Left cardiac atrium (tissue), 4 donors: ENCODE measurements at places on chromosomes 12 and 14.

DNA sequence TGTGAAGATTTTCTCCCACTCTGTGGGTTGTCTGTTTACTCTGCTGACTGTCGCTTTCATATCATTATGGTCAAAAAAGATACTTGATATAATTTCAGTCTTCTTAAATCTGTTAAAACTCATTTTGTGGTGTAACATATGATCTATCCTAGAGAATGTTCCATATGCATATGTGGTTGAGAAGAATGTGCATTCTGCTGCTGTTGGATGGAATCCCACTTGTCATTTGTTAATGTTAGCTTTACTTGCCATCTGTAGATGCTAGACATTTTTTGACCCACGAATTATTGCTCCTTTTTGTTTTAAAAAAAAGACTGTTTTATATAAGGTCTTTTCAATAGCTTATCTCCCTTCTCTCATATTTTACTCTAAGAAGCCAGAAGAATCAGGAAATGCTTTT lies 26.3 kb upstream of the OR5AU1 start:
- no peak for DNase-seq

GRCh38 chr12:68557011-68557730 lies 53.5 kb upstream of the RAP1B start:
- DNase-seq: no peak

GRCh38 chr12:27852742-27853141 lies 72.7 kb upstream of the MANSC4 start:
- no peak for DNase-seq

DNA sequence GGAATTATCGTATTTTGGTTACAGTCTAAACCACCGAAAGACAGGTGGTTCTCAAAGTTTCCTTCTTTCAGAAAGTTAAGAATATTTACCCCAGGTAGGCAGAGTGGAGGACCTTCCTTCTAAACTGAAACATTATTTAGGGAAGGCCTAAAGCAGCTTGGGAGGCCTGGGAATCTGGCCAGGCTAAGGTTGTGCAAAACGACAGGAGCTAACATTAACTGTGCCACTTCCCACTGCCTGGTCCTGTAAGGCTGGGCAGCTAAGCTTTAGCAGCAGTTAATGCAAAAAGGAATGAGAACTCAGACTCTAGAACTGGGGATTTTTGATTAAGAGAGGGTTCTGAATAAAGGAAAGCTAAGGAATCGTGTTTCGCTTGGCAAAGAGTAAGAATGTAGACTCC lies 82.6 kb downstream of the SLCO1A2 start:
- DNase-seq: no peak

GRCh38 chr12:7375145-7375543 lies 68.8 kb downstream of the CD163L1 start:
- no peak for DNase-seq

GRCh38 chr12:111761706-111762105 lies 5.0 kb upstream of the ALDH2 start:
- DNase-seq: no peak

DNA sequence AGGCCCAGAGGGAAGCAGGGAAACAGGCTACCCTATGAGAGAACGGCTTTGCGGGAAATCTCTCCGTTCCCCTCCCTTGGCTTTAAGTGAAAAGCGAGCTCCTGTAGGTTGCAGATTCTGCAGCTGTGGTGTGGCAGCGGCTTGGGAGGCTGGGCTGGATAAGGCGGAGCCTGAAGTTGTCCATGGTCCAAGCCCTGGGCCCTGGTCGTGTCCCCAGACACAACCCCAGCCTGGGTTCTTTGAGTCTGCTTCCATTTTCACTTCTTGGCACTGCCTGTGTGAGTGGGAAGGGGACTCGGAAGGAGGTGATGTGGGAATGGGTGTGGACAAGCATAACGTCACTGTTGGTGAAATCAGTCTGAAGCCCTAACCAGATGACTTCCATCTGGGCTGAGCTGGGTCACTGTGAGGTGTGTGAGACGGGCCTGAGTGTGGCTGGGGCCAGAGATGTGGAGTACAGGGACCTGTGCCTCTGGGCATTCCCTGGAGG lies 43.0 kb upstream of the CTDSP2 start:
- peak; percentile 87 for DNase-seq

DNA sequence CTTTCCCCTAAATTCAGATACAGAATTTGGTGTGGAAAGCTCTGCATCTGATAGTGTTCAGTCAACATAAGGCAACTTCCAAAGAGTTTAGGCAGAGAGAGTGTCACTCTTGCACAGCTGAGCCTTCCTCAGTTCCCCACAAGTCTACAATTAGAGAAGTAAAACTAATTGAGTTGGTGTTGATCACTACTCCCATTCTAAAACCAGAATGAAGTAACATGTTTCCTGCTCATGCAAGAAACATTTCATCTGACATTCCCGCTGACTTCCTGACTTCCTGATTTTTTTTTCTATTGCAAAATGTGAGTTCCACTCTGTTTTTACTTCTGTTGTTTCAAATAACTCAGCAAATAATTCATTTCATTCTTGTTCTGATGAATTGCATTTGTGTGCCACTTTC lies 271.0 kb downstream of the ALG10B start:
- no peak for DNase-seq

- no peak for DNase-seq
Observed at GRCh38 chr12:116076399-116076798, 201.1 kb downstream of the MED13L start.

DNA sequence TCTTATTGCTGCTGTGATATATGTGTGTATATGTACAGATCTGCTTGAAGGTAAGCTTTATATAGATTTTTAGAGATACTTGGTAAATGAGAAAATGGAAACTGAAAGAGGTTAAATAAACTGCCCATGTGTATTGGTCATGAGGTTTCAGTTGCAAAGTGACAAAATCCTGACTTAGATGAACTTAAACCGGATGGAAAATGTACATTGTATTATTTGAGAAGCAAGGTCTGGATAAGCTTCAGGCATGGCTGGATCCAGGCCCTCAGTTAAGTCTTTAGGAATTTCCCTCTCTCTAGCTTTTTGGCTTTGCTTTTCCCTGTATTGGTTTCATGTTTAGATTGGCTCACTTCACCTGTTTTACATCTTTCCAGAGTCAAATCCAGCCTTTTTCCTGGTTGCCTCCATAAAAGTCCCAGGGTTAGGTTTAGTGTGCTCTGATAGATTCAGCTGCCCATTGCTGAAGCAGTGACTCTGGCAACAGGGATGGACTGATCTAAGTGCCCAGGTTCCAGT lies 21.0 kb upstream of the MAP1LC3B2 start:
- DNase-seq: no peak

DNA sequence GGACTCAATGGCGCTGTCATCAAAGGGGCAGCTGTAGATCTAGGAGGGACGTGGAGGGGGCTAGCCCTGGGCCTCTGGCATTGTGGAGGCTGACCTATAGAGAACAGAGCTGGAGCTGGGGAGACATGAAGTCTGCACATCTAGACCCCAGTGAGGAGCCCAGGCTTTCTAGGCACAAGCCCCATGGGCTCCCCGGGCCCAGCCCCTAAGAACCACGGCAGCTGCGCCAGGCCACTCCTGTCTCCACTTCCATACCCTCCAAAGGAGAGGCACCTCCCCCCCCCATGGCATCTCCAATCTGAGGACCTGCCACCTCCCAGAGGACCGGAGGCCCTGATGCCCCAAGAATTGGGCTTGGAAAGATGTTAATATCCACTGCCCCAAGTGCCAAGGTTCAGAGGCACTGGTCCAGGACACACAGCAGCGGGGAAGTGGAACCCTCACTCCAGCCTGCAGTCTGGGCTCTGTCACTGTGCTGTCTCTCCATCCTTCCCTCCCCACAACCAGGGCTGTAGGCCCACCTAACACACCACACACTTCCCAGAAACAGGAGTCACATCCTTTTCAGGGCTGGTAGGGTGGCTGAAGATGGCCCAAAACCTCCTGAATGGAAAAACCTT lies 4.5 kb downstream of the ANKRD9 start:
- no peak for DNase-seq

- DNase-seq: no peak
Observed at GRCh38 chr12:27244689-27245488, 803 bp downstream of the STK38L start.

- DNase-seq: no peak
Observed at GRCh38 chr14:68217791-68218340, 398.3 kb downstream of the RAD51B start.

GRCh38 chr14:72952171-72952570 lies 25.9 kb downstream of the DCAF4 start:
- no peak for DNase-seq

DNA sequence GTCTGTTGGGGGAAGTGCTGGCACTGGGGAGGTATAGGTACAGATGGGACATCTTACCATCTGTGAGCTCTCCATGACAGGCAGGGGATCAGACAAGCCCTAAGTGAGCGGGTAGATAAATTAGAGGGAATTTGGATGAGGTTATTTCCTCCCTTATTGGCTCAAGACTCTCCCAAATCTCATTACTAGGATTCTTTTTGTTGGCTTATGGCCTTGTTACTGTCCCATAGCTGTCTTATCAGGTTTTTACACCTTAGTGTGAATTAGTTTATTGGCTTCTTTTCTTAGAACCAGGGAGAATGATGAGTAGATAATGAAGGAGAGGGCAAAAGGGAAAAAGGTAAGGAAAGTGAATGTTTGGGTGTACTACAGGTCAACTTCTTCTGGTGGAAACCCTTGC lies 191.1 kb upstream of the PRICKLE1 start:
- DNase-seq: no peak

DNA sequence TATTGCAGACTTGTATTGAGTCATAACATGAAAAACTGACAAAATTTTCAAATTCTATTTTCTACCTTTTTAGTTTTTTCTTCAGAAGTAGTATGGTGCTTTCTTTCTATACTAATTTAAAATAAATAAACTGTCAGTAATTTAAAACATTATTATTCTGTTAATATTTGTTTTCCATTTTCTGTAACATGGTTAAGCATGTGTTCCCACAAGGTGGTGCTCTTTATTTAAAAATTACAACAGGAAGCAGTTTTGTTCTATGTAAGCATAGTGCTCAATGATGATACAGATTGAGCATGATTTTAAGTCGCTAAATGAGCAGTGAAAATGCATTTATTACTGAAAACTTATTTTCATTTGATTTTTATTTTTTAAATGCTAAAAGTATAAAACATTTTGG lies 114.6 kb downstream of the PPFIA2 start:
- no peak for DNase-seq

- no peak for DNase-seq
Observed at GRCh38 chr14:60786905-60787304, 52.3 kb downstream of the MNAT1 start.

GRCh38 chr14:64602826-64603225 lies 53.1 kb downstream of the PPP1R36 start:
- DNase-seq: no peak

DNA sequence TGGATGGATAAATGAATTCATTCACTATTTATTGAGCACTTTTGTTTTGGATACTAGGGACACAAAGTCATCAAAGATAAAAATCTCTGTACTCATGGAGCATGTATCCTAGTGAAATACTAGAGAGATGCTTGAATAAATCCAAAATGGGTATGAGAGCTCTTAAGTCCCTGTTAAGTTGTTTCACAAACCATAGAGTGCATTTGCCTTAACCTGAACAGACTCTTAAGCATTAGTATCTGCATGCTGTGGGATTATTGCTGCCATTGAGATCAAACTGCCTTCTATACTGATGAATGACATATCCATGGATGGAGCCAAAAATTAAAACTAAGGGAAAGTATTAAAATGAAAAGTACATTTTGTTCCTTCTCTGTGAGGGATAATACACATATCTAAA lies 206.5 kb upstream of the KRR1 start:
- DNase-seq: no peak

- DNase-seq: no peak
Observed at GRCh38 chr12:52687497-52688385, 7.5 kb upstream of the KRT1 start.

GRCh38 chr14:21990116-21990515 lies 316.5 kb upstream of the OR4E1 start:
- no peak for DNase-seq

- DNase-seq: no peak
Observed at GRCh38 chr12:117316336-117316735, 45.1 kb downstream of the NOS1 start.

DNA sequence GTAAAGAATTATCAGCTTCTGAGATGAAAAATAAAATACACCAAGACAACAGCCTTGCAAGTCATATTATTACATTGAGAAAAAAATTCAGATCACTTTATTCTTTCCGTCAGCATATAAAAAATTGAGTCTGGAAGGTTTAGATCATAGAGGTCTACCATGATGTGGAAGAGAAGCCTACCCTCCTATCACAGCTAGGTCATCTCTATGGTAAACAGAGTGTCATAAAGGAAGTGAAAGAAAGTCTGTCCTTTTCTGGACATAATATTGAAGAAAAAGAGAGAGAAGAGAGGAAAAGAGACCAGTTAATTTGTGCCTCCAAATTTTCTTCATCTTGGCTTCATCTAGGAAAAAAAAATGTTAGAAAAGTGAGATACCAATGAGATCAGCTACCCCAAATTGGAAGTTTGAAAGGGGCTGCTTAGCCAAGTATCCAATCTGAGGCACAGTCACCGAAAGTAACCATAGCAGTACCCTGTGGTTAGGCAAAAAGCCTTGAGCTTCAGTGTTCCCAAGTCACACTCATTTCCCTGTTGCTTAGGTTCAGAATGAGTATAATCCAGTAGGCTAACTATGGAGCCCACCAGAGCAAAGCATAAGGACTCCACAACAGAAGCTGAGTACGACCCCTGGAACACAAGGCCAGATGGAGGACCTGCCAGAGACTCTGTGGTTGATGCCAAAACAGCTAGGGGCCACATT lies 38.1 kb downstream of the DUSP6 start:
- DNase-seq: no peak

DNA sequence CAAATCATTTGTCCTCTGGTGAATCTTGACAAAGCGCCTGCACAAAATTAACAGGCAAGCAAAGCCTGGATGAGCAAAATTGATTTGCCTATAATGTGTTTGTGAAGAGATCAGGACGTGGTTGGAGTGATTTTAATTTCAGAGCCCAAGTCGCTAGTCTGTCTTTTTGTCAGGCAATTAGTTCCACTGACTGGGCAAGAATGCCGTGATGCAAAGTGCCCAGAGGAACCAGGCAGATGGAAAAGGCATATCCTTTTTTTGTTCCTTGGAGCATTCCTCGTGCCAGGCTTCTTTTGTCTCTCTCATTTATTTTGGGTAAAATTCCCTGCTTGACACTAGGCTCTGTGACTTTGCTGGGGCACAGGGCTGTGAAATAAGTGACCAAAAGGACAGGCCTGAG lies 65.9 kb upstream of the CCDC198 start:
- DNase-seq: no peak

DNA sequence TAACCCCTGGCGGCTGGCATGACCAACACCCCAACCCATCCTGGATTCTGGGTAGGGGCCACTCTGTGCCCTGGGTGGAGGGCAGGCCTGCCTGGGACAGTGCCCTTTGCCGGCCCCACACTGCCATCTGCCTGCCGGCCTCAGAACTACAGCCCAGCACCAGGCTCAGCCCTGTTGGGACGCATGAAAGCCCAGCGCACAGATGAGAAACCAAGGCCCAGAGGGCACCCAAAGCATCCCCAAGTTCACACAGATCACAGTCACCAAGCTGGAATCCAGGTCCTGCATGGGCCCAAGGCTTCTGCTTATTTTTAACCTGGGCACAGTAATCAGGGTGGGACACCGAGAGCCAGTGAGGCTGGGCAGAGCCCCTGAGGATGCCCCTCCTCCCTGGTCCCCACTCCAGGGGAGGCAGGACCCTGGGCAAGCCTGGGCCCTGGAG lies 26.2 kb downstream of the RFLNA start:
- DNase-seq: peak; percentile 71

- no peak for DNase-seq
Observed at GRCh38 chr12:120406069-120406468, 31.8 kb upstream of the COX6A1 start.

GRCh38 chr12:13052421-13052820 lies 8.2 kb downstream of the FAM234B start:
- no peak for DNase-seq

- no peak for DNase-seq
Observed at GRCh38 chr14:73744874-73745529, 30.8 kb upstream of the PNMA1 start.
